ENCODE measurements at places on chromosomes 13 and 19.

DNA sequence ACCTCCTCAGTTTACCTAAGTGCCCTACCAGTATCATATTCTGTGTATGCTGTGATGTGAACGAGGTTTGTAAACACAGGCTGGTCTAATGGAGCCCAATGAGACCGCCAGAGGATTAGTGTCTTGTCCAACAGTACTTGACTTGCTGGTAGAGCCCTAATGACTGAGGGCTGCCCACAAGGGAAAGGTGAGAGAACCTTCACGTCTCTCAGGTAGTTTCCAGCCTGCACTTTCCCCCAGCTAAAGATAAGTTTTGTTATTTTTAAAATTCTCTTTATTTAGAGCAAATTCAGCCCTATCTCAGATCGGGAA is 498 bp upstream of the RBM26 start:
- no peak for DNase-seq

- DNase-seq, result no peak
These were observed at the start of gene OLFM4 for GRCh38 chr13:53028637-53029203. TSS of gene OLFM4 (plus strand) at chr13:53028813. CDS start at chr13:53028837, 24 bp downstream.

DNA sequence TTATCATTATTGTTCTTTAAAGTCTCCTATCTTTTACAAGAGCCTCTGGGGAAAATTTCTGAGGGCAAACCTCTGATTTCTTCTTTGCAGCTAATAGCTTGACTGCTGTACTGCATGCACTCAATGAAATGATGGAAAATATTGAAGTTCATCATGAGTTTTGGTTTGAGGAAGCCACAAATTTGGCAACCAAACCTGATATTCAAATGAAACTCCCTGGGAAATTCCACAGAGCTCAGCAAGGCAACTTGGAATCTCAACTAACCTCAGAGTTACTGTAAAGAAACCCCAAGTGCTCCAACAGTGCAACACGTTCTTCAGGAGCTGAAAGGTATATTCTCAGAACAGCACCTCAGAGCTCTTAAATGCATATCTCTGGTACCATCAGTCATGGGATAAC is 14.2 kb upstream of the RNF6 start:
- no peak for DNase-seq

DNA sequence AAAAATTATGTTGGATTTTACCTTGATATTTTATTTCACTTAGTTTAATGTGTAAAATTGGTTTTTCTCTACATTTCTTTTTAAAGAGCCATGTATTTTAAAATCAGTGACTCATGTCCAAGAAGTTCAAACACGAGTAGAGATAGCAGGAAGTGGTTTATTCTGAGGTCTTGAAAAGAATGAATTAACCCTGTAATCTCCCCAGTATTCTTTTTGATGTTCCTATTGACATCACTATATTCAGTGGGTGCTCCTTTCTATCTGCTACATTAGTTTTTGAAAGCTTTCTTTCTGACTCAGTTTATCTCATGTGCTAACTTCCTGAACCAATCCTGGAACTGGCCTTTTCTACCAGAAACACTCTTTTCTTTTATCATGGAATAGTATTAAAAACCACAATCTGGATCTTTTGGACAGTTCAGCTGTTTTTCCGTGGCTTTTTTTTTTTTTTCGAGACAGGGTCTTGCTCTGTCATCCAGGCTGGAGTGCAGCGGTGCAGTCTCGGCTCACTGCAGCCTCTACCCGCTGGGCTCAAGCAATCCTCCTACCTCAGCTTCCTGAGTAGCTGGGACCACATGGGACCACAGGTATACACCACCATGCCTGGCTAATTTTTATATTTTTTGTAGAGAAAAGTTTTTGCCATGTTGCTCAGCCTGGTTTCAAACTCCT is 114.9 kb downstream of the PCCA start:
- no peak for DNase-seq

- DNase-seq, result no peak
These were observed 82.4 kb upstream of the MBNL2 start for GRCh38 chr13:97139691-97140090.
